Foreskin keratinocyte (primary cell): ENCODE measurements at places on chromosomes 5 and 9. TPM values are rescaled to one million over a fixed set of nuclear protein-coding genes. Genes with fewer than 3 reads are reported as not detected.

Gene NIPAL4
- total RNA-seq: 5.6 and 13.0 TPM in 2 replicates

Gene NNT
- 34.0 and 39.3 TPM in 2 replicates for total RNA-seq

Gene WDR70
- 23.8 and 25.5 TPM in 2 replicates for total RNA-seq

Gene TMEM174
- total RNA-seq: not detected in 2 replicates

Gene AHRR
- 0.18 and 0.31 TPM in 2 replicates for total RNA-seq

Gene SPINK5
- total RNA-seq: 0.75 and 1.1 TPM in 2 replicates

Gene EFNA5
- total RNA-seq: 5.3 and 6.3 TPM in 2 replicates

Gene RNF180
- total RNA-seq: 5.7 and 5.9 TPM in 2 replicates
